ENCODE measurements at places on chromosomes 16 and 17. TPM values are rescaled to one million over a fixed set of nuclear protein-coding genes. Genes with fewer than 3 reads are reported as not detected.

DBNDD1 gene
- total RNA-seq = 2.5 TPM

ZNF286A gene
- total RNA-seq = 20.6 TPM

NOS2 gene
- total RNA-seq = 0.08 TPM

PTX4 gene
- total RNA-seq = 0.18 TPM
